ENCODE measurements at places on chromosomes 3 and 15.

DNA sequence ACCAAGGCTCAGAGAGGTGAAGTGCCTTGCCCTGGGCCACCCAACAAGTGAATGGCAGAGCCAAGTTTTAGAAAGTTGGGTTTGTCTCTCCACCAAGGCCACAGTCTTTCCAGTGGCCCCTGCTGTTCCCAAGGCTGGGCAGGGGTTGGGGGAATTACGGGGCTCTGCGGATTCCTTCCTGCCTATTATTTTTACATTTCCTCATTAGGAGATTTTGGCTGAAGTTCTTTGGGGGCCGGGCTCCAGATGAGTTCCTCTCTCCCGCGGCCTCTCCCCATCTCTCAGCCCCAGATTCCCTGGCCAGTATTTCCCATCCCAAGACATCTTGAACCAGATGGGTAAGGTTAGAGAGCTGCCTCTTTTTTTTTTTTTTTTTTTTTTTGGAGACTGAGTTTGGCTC lies 44.0 kb upstream of the SMAD6 start:
- DNase-seq: no peak

DNA sequence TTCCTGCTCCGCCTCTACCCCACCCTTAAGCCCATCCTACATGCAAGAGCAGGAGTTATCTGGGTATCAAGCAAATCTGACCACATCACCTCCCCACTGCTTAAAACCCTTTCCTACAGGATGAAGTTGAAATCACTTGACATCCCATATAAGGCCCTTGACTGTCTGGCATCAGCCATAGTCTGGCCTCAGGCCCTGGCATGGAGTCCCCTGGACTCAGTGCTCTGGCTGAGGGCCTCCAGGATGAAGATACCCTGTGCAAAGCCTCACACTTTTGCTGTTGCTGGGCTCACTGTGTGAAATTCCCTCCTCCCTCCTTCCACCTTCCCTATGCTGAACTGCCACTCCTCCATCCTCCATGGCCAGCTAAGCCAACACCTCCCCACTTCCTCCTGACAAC lies 65.2 kb upstream of the GLCE start:
- no peak for DNase-seq

- no peak for DNase-seq
Observed at GRCh38 chr3:160735826-160736225, 20.2 kb upstream of the PPM1L start.

- no peak for DNase-seq
Observed at GRCh38 chr3:71109977-71110285, 473.6 kb downstream of the FOXP1 start.

- DNase-seq: peak; percentile 34
Observed at GRCh38 chr15:67520321-67521028, 456 bp upstream of the C15orf61 start.

DNA sequence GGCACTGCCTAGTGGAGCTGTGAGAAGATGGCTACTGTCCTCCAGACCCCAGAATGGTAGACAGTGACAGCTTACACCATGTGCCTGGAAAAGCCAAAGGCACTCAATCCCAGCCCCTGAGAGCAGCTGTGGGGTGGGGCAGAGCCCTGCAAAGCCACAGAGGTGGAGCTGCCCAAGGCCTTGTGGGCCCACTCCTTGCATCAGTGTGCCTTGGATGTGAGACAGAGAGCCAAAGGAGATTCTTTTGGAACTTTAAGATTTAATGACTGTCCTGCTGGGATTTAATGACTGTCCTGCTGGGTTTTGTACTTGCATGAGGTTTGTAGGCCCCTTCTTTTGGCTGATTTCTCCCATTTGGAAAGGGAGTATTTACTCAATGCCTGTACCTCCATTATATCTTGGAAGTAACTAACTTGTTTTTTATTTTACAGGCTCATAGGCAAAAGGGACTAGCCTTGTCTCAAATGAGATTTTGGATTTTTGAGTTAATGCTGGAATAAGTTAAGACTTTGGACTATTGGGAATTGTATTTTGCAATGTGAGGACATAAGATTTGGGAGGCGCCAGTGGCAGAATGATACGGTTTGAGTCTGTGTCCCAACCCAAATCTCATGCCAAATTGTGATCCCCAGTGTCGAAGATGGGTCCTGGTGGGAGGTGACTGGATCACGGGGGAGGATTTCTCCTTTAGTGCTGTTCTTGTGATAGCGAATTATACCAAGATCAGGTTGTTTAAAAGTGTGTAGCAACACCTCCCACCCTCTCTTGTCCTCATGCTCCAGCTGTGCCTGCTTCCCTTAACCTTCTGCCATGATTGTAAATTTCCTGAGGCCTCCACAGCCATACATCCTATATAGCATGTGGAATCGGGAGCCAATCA lies 80.4 kb downstream of the MYO5A start:
- no peak for DNase-seq

DNA sequence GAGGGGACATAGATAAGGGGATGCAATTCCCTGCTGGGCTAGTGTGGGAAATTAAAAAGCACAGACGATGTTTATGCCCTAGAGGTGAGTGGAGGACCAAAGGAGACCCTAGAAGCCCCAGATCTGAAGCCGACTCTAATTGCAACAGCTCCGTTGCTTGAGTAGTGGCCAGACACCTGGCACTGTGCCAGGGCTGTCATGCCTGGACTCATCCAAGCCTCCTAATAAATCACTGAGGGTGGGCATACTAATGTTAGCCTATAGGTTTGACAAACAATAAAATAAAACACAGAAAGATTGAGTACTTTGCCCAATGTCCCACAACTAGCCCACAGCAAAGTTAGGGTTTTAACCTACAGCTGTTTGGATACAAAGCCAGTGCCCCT lies 25.4 kb upstream of the MRPS22 start:
- DNase-seq: no peak

- DNase-seq: no peak
Observed at GRCh38 chr3:65958216-65958615, 80.5 kb downstream of the MAGI1 start.
